ENCODE measurements at places on chromosomes 12 and 14.

DNA sequence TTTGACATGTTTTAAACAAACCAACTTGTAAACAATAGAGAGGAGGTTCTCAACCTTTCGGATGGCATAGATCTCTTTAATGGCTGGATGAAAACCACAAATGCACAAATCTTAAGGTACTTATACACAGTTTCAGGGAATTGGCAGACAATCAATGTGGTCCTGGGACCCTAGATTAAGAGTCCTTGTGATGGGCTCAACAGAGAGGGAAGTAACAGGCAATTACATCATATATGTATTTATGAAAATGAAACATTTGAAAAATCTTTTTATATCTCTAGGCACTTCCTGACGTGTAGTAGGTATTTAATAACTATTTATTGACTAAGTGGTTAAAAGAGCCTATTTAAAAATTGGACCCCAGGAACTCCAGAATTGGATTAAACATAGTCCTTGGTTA lies 897 bp downstream of the ACTR10 start:
- no peak for DNase-seq

DNA sequence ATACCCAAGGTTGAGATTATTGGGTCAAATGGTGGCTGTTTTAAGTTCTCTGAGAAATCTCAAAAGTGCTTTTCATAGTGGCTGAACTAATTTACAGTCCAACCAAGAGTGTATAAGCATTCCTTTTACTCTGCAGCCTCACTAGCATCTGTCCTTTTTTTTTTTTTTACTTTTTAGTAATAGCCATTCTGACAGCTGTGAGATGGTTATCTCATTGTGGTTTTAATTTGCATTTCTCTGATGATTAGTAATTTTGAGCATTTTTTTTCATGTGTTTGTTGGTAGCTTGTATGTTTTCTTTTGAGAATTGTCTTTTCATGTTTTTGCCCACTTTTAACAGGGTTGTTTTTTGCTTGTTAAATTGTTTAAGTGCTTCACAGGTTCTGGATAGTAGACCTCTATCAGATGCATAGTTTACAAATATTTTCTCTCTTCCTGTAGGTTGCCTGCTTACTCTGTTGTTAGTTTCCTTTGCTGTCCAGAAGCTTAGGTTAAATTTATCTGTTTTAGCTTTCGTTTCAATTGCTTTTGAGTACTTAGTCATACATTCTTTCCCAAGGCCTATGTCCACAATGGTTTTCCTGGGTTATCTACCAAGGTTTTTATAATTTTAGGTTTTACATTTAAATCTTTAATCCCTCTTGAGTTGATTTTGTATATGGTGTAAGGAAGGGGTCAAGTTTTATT lies 881.3 kb upstream of the SEL1L start:
- DNase-seq = no peak

- no peak for DNase-seq
Measured at GRCh38 chr14:97757491-97757890, 960.3 kb downstream of the VRK1 start.

DNA sequence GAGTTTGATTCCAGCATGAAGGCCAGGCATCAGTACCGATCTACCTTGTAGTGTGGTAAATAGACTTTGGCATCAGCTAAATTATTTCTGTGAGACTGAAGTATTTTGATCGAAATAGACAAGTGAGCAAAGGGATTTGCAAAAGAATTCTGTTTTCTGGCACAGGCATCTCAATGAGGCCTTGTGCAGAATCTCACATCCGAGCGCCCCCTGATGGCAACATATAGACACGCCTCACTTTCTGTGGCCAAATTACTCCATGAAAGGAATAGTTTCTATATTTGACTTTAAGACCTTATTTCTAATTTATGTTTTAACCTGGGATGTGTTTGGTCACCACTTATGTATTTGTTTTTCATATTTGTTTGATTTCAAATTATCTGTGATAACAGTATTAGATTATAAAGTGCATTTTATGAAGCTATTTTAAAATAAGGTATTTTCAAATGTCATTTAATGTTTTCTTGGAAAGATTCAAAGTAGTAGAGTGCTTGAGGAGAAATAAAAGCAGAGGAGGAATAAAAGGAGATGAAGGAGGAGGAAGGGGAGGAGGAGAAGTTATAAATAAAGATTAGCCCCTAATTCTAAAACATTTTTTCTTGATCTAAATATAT lies 731.9 kb downstream of the NRXN3 start:
- DNase-seq = no peak

- DNase-seq = no peak
Measured at GRCh38 chr12:43316520-43316919, 235.5 kb downstream of the ADAMTS20 start.

DNA sequence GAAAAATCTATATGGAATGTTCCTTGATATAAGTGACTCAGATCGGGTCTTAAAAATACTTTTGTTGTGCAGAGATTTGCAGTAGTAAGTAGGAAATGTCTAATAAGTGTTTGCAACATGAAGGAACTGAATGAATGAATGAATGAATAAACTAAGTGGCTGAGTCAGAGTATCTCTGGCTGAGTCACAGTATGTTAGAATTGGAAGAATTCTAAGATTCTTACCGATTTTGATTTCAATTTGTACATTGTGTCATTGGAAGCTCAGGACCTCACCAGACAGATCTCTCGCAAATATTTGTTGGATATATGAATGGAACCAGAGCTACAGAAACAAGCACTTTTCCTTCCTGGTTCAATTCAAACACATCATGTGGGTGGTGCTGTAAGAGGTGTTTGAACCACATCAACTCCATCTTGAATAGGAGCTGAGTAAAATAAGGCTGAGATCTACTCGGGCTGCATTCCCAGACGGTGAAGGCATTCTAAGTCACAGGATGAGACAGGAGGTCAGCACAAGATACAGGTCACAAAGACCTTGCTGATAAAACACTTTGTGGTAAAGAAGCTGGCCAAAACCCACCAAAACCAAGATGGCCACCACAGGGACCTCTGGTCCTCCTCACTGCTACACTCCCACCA lies 123.9 kb upstream of the FOXN3 start:
- DNase-seq = no peak

GRCh38 chr12:106897082-106897481 lies 58.6 kb upstream of the TMEM263 start:
- no peak for DNase-seq

Data from stimulated activated CD4-positive, alpha-beta T cell treated with anti-CD3 and anti-CD28 coated beads, Interleukin-1b, Interleukin-23, amount 100 ng/mL, for 1 hour (primary cell).